Stimulated activated CD4-positive, alpha-beta T cell treated with anti-CD3 and anti-CD28 coated beads, Interleukin-1b, Interleukin-23, amount 100 ng/mL, for 48 hours (primary cell): ENCODE measurements at places on chromosomes 13 and 19.

DNA sequence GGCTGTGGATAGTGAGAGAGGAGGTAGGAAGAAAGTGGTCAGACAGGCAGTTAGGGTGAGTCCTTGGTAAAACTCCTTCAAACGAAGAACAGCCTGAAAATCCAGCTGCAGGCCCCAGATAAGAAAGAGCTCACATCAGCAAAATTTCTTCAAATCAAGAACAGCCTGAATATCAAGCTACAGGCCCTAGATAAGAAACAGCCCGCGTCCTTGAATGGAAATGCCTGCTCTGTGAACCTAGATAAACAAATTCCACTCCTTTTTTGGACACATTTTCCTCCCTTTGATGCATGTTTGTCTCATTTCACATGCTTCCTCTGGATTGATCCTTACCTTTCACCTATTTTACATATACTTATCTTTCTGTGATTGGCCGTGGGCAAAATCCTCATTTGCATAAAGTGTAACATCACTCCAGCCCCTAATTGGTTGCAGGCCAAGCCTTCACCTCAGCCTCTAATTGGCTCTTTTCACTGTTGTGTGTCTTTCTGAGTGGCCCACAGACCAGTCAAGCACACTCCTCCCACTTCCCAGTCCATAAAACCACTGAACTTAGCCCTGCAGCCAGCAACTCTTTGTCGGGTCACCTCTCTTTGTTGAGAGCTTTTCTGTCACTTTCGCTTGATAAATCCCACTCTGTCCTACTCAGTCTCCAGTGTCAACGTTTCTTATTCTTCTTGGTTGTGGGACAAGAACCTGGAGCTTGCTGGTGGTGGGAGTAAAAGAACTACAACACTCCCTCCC, 6.0 kb upstream of the SULT2A1 start:
- DNase-seq = no peak

DNA sequence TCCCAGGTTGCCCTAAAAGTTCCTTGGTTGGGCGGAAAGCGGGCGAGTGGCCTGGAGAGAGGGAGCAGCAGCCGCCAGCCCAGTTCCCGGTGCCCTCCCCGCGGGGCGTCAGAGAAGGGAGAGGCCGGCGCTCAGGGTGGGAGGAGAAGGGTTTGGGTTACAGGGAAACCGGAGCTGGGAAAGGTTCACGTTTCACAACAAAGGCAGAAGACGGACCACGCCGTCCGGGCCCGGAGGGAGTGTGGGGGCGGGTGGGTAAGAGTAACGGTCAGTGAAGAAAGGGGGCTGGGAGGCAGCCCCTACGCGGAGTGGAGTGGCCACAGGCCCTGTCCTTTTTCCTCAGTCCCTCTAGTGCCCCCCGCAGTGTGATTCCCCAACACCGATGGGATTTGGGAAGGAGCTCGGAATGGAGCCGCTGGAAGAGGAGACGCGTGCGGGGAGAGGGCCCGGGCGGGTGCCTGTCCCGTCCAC, 1.6 kb downstream of the SIX5 start:
- no peak for DNase-seq

DNA sequence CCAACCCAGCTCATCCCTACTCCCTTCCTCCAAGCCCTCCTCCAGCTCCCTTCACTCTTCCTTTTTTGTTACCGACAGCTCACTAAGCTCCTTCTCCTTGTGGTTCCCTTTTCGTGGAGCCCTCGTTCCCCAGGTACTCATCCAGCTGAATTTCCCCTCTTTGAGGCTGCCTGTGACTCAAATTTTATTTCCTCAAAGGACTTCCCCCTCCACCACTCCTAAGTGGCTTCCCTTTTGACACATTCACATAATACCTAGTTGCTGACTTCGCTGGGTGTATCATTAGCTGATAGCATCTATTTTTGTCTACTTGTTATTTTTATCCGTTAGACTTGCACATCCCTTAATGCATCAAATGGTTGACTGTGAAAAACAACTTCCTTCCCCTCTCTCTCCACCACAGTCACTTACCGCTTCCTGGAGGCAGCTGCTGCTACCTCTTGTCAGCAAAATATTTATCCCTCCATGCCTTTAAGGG, 14.5 kb downstream of the FFAR2 start:
- DNase-seq = peak; percentile 14

DNA sequence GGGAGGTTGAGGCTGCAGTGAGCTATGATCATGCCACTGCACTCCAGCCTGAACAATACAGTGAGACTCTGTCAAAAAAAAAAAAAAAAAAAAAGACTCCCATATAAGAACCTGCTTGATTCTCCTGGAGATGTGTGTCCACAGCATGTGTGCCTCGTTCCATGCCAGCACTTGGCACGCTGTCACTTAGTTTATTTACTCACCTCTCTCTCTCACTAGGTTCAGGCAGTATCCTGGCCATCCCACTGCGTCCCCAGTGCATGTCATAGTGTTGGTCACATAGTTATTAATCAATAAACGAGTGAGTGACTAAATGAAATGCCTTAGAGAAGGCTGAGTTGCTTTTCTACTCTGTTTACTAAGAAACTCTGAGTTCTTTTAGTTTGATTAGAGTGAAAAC, 79.1 kb upstream of the GPR12 start:
- DNase-seq = no peak

DNA sequence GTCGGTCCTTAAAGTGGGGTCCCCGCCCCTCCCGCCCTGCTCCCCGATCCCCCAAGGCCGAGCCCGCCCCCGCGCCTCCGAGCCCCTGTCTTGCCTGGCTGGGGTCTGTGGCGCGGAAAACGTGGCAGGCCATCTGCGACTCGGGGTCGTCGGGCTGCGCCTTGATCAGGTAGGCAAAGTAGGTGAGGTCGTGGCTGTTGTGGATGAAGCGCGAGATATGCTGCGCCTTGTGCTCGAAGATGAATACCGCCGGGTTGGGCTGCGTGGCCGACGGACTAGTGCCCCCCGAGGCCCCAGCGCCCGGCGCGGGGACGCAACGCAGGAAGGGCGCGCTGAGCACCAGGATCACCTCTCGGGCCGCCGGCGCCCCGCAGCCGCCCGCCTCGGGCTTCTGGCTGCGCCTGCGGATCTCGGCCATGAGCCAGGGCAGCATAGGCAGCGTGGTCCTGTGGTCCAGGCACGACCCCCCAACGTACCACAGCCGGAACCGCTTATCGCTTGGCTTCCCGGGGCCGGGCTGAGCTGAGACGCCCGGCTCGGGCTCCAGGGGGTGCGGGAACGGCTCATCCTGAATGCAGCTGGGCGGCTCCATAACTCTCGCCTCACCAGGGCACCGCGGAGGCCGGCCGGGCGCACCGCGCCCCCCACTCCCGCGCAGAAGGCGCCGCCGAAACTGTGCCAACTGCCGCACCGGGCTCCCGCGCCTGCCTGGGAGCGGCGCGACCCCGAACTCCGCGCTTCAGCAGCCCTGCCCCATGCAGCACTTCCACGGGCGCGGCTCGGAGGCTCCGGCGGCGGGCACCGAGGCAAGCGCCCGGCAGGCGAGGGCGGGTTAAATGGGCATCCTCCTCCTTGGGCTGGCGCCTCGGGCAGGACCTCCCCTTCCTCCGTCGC, 546 bp downstream of the TBC1D4 start:
- peak; percentile 13 for DNase-seq

DNA sequence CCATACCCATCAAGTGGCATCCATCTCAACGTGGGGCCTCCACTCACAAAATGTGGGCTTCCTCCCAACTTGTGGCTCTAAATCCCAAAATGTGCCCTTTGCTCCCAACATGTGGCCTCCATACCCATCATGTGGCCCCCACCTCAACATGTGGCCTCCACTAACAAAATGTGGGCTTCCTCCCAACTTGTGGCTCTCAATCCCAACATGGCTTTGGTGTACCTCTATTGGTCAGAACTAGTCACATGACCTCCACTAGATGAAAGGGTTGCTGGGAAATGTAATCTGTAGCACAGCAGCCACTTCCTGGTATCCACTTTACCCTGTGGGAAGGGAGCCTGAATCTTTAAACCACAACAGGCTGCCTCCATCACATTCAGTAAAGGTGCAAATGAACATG, 10.1 kb upstream of the ACER1 start:
- DNase-seq = no peak

DNA sequence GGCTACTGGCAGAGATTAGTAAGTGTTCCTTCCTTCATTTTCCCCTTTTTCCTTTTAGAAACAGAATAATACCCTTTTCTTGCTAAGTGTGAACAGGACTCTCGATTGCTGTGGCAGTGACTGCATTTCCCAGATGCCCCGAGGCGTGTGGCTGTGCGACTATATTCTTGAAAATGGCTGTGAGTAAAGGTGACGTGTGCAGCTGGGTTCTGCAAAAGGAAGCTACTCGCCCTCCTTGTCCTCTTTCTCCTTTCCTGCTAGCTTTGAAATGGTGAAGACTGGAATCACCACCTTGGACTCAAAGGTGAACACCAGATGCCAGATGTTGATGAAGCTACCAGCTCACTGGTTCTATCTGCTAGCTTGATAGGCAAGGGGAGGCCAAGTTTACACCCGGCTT, 121.4 kb downstream of the MIPEP start:
- no peak for DNase-seq

DNA sequence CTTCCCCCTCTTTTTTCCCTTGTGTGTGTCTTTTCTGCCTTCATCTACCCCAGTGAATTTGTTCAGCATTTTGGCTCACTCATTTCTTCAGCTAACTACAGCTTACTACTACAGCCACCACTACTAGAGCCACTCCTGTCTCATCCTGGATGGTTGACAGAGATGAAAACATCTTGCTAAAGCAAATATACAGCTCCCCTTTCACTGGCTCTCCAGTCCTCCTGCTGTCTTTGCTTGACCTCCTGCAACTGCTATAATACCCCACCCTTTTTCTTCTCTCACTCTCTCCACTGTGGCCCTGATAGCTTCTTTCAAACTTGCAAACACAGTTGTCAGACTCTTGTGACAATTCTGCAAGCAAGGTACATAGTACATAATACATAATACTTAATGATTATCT, 523.6 kb downstream of the DCT start:
- no peak for DNase-seq

- no peak for DNase-seq
Observed at GRCh38 chr19:40411958-40412499, 1.1 kb downstream of the PRX start.

DNA sequence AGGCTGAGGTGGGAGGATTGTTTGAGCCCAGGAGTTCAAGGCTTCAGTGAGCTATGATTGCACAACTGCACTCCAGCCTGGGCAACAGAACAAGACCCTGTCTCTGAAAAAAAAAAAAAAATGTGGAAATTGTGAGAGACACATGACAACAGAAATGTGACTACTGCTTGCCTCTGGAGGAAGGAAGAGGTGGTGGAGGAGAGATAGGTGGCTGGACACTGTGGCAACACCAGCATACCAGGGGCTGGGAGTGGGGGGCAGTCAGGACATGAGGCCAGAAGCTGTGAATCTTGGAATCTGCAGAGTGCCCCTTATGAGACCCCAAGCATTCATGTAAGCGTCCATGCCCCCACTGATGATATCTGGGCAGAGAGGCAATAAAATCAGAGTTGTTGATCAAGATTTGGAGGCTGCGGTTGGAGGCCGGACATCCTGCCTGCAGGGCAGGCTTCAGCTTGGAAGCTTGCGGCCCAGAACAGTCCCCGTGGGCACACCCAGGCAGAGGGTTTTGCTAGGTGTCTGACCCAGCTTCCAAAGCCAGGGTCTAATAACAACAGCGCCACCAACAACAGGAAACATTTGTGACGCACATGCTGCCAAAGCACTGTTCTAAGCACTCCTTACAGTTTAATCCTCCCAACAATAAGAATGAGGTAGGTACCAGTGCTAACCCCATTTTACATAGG, 16.9 kb downstream of the FAM187B start:
- peak; percentile 49 for DNase-seq

GRCh38 chr13:86862137-86862536, 809.0 kb upstream of the SLITRK5 start:
- no peak for DNase-seq

DNA sequence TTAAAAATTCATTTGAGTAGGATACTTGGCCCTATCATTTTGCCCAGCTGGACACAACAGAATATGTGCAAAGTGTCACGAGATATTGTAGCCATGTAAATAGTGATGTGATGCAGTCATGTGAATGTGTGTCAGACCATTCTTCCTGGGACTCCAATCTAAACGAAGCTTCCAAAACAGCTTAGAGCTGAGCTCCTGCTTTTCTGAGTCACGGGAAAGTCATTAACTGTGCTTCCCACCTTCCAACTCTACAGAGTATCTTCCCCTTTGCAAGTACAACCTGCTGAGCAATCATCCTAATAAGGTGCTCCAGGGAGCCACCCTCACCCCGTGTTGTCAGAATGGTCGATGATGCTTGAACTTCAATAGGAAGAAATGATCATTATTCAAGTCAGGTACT, 294.7 kb downstream of the MYO16 start:
- no peak for DNase-seq

- DNase-seq = no peak
Observed at GRCh38 chr19:57719424-57719823, 8.0 kb downstream of the ZNF671 start.
